Activated naive CD8-positive, alpha-beta T cell treated with anti-CD3 and anti-CD28 coated beads, Interleukin-2, amount 10 ng/mL, durations not matched to agents 7 days and 5 days (primary cell): ENCODE measurements at places on chromosomes 6 and 20.
A peak's percentile ranks its signal among the peaks of the same experiment; 100 is the strongest.

DNA sequence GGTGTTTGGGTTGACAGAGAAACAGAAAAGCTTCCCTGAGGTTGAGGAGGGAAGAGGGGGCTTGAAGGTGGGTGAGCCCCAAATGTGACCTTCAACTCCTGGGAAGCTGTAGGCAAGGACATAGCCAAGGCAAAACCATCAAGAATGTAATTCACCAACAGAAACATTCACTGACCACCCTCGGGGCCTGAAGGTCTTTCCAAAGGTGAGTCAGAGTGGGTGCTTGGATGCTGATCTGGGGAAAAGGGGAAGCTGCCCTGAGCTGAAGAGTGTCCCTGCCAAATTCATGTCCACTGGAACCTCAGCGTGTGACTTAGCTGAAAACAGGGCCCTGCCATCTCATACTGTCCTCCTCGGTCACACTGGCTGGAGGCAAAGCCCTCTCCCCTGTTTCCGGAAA is 234.2 kb upstream of the SULF2 start:
- no peaks in the 10 kb centered on the region for H3K4me1 ChIP-seq
- H3K27ac ChIP-seq = no peak overlapping the region
- H3K36me3 ChIP-seq = no peaks in the 10 kb centered on the region
- no peak overlapping the region for H3K4me3 ChIP-seq
- H3K27me3 ChIP-seq = peaks cover 9% of the 10 kb centered on the region

DNA sequence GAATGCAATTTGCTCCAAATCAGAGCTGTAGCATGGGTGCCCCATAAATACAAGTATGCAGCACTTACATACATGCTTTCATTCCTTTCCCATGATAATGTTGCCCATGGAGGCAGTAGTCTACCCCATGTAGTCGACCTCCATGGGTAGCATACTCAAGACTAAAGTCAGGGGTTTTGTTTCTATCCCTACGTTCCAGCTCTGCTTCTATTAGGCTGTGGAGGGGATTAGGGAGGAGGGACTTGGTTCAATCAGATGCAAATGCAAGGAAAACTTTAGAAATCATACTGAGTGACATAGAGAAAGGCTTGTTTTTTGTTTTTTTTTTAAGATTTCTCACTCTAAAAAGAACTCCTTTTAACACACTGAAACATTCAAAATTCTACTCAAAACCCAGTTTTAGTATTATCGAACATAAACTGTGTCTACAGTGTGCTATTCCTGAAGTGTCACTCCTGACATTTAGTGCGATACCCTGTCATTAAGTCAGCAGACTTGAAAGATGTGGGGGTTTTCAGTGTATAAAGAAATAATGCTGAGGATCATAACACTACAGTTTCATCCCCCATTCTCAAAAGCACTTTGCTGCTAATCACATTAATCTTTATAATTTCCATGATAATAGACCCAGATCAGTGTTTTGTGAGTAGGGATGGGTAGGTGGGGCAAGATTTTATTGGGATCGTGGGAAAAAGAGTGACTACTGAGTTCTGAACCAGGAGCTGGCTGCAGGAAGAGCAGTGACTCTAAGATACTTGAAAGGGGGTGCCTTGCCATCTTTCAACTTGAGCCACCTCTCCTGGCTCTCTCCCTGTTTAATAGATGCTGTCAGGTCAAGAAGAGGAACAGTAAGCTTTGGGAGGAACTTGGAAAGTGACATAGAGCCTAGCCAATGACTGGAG is 40.4 kb upstream of the SCML4 start:
- no peak for DNase-seq
- H3K27me3 ChIP-seq = peaks cover 3% of the 10 kb centered on the region
- no peak overlapping the region for H3K4me3 ChIP-seq

DNA sequence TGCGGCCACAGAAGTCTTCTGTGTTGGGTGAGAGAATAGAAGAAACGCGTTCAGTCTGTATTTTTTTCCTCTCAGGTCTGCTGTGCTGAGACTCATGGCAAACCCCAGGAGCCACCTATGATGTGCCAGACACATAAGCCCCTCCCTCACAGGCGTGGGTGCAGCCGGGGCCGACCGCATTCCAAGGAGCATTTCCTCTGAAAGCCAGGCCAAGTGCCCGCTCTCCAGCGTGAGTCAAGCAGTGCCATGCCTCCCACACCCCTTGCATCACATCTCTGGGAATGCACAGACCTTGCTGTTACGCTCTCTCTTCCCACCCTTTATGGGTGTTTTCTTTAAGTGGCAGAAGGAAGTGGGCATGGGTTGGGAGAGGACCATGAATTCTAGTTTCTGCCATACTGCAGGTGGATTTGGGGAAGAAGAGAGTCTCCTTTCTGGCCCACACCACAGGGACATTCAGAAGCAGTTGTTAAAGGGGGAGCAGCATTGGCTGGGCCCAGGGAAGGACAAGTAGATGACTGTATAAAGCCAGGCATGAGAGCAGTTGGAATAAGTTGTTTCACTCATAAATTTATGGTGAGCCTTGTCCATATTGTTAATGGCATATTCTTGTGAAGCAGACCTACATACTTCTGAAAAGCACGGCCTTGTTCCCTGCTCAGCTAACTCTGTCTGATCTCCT is 37.1 kb upstream of the TFAP2A start:
- H3K4me3 ChIP-seq = no peak overlapping the region
- no peaks in the 10 kb centered on the region for H3K4me1 ChIP-seq
- DNase-seq = no peak

DNA sequence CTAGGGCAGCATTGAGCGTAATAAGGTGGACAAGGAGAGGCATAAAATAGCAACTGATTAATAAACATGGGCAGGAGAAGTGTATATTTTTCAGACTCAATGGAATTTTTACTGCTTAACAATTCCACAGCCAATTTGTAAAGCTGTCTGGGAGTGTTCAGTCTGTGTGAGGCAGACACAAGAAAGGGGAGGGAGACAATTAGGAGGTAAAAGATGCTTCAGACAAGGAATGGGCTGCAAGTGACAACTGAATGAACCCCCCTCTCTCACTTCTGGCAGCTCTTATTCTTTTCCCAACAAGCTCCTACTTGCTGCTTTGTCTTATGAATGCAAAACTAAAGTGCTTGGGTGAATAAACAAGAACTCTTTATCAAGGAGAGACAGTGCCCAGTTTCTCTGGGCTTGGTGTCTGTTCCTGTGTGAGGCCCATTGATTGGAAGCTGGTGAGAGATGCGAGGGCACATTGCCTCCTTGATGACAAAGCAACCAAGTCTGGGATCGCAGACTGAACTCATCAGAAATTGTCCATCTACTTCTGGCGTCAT is 575.3 kb downstream of the RNF144B start:
- no peaks in the 10 kb centered on the region for H3K27me3 ChIP-seq
- no peak for DNase-seq
- H3K4me3 ChIP-seq = no peak overlapping the region
- H3K27ac ChIP-seq = no peak overlapping the region
- H3K36me3 ChIP-seq = no peaks in the 10 kb centered on the region

GRCh38 chr20:61750093-61750492 is 315.6 kb downstream of the TAF4 start:
- H3K4me3 ChIP-seq = no peak overlapping the region
- H3K27ac ChIP-seq = no peak overlapping the region

GRCh38 chr20:63651942-63652191 is 1.4 kb downstream of the STMN3 start:
- no peaks in the 10 kb centered on the region for H3K36me3 ChIP-seq
- peaks cover 12% of the 10 kb centered on the region for H3K4me1 ChIP-seq
- DNase-seq = no peak
- no peak overlapping the region for H3K27ac ChIP-seq
- H3K27me3 ChIP-seq = peaks cover 9% of the 10 kb centered on the region
- peak overlapping the region; percentile 76 for H3K4me3 ChIP-seq

DNA sequence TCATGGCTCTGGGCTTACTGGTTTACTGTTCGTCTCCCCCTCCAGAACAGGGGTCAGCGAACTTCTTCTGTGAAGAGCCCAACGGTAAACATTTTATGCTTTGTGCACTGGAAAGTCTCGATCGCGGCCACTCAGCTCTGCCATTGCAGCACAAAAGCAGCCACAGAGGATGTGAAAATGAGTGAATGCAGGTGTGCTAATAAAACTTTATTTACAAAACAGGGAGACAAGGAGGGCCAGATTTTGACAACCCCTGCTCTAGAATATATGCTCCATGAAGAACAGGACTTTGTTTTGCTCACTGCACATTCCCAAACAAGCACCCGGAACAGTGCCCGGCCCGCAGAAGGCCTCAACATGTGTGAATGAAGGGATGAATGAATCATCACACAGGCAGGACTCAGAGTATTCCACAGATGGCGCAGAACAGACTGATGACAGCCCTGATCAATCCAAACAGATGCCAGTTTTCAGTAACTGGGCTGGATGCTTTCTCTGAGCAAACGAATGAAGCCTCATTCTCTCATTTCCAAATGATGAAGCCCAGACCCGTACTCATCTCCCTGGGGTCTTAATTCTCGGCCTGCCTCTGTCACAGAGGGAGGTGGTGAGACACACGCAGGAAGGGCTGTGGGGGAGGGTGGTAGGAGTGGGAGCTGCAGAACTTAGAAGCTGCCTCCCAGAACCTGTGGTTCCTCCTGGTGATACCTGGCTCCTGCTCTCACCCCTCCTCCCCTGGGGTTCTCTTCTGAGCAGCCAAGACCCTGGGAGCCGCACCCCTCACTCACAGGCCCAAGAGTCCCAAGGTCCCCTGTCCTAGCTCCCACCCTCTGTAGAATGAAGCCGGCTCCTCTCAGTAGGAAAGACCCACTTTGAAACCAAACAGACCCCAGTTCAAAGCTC is 196.4 kb downstream of the PREX1 start:
- peaks cover 13% of the 10 kb centered on the region for H3K4me1 ChIP-seq
- H3K27ac ChIP-seq = no peak overlapping the region
- DNase-seq = no peak
- H3K27me3 ChIP-seq = no peaks in the 10 kb centered on the region
- no peak overlapping the region for H3K4me3 ChIP-seq

DNA sequence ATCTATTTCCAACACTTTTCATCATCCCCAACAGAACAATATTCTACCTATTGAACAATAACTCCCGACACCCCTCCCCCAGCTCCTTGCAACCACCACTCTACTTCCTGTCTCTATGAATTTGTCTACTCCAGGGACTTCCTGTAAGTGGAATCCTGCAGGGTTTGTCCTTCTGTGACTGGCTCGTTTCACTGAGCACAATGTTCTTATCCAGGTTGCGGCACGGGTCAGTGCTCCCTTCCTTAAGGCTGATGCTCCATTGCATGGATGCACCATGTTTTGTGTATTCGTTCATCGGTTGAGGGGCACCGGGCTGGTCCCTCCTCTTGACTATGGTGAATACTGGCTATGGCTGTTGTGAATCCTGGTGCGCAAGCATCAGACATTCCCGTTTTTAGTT is 163.2 kb downstream of the TBXT start:
- H3K4me1 ChIP-seq = no peaks in the 10 kb centered on the region
- no peak for DNase-seq
- no peaks in the 10 kb centered on the region for H3K36me3 ChIP-seq
- H3K4me3 ChIP-seq = no peak overlapping the region
- peaks cover 47% of the 10 kb centered on the region for H3K27me3 ChIP-seq

DNA sequence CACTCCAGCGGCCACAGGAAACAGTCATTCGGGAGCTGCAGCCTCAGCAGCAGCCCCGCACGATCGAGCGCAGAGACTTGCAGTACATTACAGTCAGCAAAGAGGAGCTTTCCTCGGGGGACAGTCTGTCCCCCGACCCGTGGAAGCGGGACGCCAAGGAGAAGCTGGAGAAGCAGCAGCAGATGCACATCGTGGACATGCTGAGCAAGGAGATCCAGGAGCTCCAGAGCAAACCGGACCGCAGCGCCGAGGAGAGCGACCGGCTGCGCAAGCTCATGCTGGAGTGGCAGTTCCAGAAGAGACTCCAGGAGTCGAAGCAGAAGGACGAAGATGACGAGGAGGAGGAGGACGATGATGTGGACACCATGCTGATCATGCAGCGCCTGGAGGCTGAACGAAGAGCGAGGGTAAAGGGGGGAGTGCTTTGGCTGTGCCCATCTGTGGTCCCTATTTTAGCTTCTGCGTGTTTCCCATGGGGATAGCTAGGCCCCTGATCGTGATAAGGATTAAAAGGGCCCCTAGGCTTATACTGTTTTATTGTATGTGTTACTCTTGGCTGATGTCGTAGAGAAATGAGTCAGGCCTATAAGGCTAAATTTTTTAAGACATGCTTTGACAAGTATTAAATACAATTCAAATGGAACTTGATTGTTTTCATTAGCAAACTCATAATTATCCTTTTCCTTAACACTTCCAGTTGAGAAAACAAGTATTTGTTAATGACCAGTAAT is 45.5 kb upstream of the KIF25 start:
- DNase-seq = no peak
- no peaks in the 10 kb centered on the region for H3K4me1 ChIP-seq
- H3K4me3 ChIP-seq = no peak overlapping the region

- H3K36me3 ChIP-seq = no peaks in the 10 kb centered on the region
- H3K4me3 ChIP-seq = no peak overlapping the region
- H3K27ac ChIP-seq = no peak overlapping the region
- H3K4me1 ChIP-seq = no peaks in the 10 kb centered on the region
Observed at GRCh38 chr6:169345146-169345545, 91.5 kb upstream of the THBS2 start.

DNA sequence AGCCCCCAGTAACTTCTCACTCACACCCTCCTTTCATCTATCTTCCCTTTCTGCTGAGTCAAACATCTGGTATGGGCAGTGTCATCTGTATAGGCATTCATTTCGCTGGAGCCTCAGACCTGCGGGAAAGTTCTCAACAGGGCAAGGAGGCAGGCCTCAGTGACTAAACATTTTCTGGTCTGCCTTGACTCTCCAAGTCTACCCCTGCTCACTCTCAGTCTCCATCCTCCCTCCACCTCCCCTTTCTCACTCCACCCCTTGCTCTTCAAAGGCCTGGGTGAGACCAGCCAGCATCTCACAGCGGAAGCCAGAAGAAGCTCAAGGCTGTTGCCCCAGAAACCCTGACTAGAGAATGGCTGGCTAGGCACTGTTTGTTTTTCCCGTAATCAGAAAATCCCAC is 105.0 kb upstream of the BEND6 start:
- H3K27ac ChIP-seq = peak overlapping the region; percentile 61
- peaks cover 19% of the 10 kb centered on the region for H3K4me1 ChIP-seq
- H3K36me3 ChIP-seq = no peaks in the 10 kb centered on the region
- peaks cover 54% of the 10 kb centered on the region for H3K27me3 ChIP-seq

- H3K27me3 ChIP-seq = peaks cover 2% of the 10 kb centered on the region
- no peaks in the 10 kb centered on the region for H3K36me3 ChIP-seq
- DNase-seq = peak; percentile 35
- H3K4me3 ChIP-seq = no peak overlapping the region
- no peak overlapping the region for H3K27ac ChIP-seq
Observed at GRCh38 chr20:22684072-22684762, 99.8 kb upstream of the FOXA2 start.
